SK-N-SH treated with all-trans-retinoic acid at 6 μM for 48 hours (cell line): ENCODE measurements at places on chromosomes 2 and 18.

GRCh38 chr18:35458677-35459441 lies 38.9 kb downstream of the INO80C start:
- ATAC-seq = peak; percentile 94

- ATAC-seq = no peak
These were observed 60.3 kb upstream of the ACVR1 start for GRCh38 chr2:157936406-157936805.

- peak; percentile 96 for ATAC-seq
These were observed at the start of gene EIF2AK2 for GRCh38 chr2:37156857-37157714. Gene EIF2AK2 (minus strand): TSS chr2:37156980. CDS start chr2:37147806, 9,174 bp downstream.

GRCh38 chr18:59708988-59709387 lies 11.8 kb upstream of the CCBE1 start:
- no peak for ATAC-seq

DNA sequence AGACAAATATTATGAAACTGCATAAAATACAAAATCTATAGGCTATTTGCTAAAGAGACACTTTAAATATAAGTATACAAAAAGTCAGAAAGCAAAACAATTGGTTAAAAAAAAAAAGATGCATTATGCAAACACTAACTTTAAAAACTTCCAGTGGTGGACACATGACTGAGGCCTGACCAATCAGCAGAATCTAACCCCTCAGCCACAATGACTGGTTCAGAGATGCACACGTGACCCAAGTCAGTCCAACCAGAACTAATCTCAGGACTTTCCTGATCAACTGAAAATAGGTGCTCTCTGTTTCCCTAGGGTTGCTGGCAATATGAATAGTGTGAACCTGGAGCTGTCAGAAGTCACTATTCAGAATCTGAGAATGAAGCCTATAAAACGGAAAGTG lies 22.7 kb downstream of the DNER start:
- ATAC-seq = no peak

DNA sequence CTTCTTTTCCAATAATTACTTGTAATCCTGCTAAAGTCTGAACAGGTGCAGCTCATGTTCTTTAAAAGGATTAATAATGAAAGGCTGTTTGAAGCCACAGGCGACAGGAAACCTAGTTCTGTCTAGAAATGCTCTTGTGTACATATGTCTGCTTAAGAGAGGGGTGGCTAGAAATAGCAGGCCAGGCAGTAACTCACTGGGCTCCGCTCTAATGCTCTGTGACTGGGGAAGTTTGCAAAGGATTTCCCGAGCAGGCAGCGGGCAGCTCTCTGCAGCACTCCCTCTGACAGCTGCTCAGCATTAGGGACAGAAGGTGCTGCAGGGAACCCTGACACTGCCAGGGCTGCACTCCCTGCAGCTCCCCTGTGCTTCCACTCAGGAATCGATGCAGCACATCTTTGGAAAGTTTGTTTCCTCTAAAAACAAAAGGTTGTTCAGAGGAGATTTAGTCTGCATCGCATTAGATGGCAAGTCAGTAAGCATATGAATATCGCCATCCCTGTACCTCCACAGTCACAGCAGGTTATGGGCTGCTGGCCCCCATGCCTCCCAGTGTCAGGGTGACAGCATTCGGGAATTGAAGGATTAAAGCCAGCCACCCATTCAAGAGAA lies 33.1 kb upstream of the TTC39C start:
- peak; percentile 46 for ATAC-seq

DNA sequence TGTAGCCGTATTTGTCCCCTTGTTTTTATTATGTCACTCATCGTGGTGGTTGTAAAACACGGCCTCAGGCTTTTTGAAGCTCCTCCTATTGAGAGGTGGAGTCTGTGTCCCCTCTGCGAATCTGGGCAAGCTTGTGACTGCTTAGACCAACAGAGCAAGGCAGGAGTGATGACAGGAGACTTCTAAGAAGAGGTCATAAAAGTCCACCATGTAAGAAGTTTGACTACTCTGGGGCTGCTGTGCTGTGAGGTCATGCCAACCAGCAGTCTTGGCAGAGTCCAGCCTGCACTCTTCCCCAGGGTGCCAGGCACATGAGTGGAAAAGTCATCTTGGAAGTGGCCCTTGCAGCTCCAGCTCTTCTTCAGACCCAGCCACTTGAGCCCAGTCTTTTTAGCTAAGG lies 83.8 kb upstream of the SPTBN1 start:
- ATAC-seq = no peak

GRCh38 chr2:189281201-189281600 lies 101.6 kb upstream of the COL5A2 start:
- no peak for ATAC-seq

DNA sequence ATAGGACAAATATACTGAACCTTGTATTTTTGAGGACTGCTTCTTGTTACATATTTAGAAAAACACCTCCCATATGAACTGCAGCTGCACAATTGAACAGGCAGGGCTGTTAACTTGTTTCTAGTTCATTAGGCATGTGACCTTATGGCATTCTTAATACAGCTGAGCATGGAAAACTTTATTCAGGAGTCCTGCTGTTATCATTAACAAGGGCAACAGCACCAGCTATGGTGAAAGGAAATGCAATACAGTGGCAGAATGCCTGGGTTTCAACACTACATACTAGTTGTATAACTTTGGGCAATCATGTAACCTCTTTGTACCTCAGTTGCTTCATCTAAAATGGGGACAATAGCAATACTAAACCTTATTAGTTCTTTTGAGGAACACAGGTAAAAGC lies 71.8 kb downstream of the GDF7 start:
- no peak for ATAC-seq

DNA sequence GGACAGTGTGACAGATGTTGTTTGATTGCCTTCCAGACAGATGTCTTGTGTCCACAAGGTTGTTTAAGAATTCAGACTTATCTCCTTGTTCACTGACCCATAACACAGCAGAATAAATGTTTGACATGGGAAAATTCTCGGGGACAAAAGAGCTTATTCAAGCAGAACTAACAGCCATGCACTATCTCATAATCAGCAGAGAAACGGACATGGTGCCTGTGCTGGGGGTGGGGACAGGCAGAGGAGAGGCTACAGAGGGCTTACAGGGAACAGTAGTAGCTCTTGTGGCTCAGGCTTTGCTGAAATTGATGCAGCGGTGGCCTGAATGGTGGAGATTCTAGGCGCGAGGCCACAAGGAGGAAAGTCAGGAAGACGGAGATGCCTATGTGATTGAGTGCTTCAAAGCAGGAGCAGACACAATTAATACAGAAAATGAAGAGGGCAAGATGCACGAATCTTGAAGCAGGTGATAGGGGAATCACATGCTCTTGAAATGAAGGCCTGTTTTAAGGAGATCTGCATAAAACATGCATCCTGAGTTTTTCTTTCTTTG lies 62.0 kb upstream of the CAB39 start:
- ATAC-seq = no peak

GRCh38 chr2:214648520-214648919 lies 161.0 kb downstream of the BARD1 start:
- no peak for ATAC-seq

GRCh38 chr2:159411460-159411859 lies 125.0 kb upstream of the WDSUB1 start:
- ATAC-seq = no peak

DNA sequence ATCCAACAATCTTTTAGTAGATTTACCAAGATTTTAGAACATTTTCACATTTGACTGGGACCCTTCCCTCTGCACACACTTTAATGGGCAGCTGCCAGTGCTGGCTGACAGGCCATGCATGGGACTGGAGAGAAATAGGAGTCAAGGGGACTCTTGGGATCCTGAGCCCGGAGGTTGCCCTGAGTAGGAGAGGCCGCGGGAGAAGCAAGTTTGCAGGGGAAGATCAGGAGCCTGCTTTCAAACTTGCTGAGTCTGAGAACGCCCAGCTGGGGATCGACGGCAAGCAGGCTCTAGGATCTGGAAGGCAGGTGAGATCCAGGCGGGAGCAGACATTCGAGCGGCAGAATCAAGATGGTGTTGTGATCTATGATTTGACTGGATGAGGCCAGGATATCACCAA lies 186.1 kb downstream of the HDAC4 start:
- ATAC-seq = no peak
